ENCODE measurements at places on chromosomes 1 and 21. TPM values are rescaled to one million over a fixed set of nuclear protein-coding genes. Genes with fewer than 3 reads are reported as not detected.

The TNFRSF9 gene
- 7.6 TPM for total RNA-seq

- H3K27ac ChIP-seq: peak overlapping the region; percentile 55
- H3K36me3 ChIP-seq: peaks cover 7% of the 10 kb centered on the region
- peak; percentile 43 for DNase-seq
- H3K4me1 ChIP-seq: peaks cover 63% of the 10 kb centered on the region
- no peaks in the 10 kb centered on the region for H3K27me3 ChIP-seq
Observed at GRCh38 chr1:26579681-26580111, 50.1 kb downstream of the RPS6KA1 start.

The ERG gene
- total RNA-seq: not detected

The AJAP1 gene
- total RNA-seq: not detected

The SNIP1 gene
- total RNA-seq: 20.6 TPM

DNA sequence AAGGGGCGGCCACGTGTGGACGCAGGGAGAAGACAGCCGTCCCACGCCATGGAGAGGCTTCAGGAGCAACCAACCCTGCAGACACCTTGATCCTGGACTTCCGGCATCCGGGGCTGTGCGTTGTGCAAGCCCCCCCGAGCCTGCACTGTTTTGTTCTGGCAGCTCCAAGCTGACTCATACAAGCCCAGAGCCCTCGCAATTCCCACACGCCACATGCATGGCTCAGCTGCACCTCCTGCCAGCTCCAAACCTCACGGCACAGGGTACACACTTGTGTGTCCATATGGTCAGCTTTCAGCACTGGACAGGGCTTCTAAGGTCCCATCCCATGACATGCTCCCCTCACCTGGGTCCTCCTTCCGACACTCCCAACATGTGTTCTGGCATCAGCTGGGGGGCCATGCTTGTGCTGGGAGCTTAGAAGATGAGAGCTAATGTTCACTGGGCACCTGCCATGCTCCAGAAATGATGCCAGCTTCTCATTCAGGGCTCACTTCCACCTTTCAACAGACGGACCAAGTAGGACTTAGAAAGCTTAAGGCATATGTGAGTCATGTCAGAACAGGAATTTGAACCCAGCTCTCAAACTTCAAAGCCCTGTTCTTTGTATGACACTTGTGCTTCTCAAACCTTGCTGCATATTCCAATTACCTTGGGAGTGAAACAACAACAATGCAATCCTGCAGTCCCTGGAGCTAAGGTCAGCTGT is 137.3 kb downstream of the PGBD5 start:
- no peaks in the 10 kb centered on the region for H3K36me3 ChIP-seq
- no peak overlapping the region for H3K4me3 ChIP-seq
- DNase-seq: no peak
- H3K4me1 ChIP-seq: no peaks in the 10 kb centered on the region

DNA sequence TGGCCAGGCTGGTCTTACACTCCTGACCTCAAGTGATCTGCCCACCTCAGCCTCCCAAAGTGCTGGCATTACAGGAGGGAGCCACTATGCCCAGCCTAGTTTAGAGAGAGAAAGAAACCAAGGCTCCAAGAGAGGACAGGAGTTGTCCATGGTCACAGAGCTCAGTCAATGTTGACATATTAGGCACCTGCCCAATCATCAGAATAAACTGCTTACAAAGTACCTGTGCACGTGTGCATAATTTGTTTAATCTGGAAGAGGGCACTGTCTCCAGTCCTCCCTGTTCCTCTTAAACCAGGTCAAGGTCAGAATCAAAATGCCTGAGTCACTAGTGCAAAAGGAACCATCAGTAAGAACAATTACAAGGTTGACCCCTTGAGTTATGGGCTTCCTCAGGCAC is 20.3 kb upstream of the MPZL1 start:
- H3K4me3 ChIP-seq: no peak overlapping the region
- H3K27me3 ChIP-seq: no peaks in the 10 kb centered on the region
- H3K4me1 ChIP-seq: peaks cover 13% of the 10 kb centered on the region
- H3K27ac ChIP-seq: no peak overlapping the region
- H3K36me3 ChIP-seq: peaks cover 5% of the 10 kb centered on the region
- no peak for DNase-seq

DNA sequence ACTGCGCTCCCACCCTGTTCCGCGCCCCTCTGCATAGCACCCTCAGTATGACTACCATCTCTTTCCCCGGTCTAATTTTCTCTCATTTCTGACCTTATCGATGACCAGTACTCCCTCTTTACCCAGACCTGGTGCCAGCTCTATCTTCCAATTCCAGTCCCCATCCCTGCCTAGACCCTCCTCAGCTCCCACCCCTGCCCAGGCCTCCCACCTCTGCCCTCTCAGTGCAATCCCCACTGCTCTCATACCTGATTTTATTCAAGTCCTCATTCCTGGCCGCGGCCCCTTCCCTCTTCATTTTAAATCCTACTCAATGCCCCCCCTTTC is 1.3 kb downstream of the USP24 start:
- no peaks in the 10 kb centered on the region for H3K36me3 ChIP-seq
- H3K27me3 ChIP-seq: no peaks in the 10 kb centered on the region
- H3K4me3 ChIP-seq: peak overlapping the region; percentile 89
- H3K27ac ChIP-seq: peak overlapping the region; percentile 87
- no peak for DNase-seq
- H3K4me1 ChIP-seq: peaks cover 18% of the 10 kb centered on the region

DNA sequence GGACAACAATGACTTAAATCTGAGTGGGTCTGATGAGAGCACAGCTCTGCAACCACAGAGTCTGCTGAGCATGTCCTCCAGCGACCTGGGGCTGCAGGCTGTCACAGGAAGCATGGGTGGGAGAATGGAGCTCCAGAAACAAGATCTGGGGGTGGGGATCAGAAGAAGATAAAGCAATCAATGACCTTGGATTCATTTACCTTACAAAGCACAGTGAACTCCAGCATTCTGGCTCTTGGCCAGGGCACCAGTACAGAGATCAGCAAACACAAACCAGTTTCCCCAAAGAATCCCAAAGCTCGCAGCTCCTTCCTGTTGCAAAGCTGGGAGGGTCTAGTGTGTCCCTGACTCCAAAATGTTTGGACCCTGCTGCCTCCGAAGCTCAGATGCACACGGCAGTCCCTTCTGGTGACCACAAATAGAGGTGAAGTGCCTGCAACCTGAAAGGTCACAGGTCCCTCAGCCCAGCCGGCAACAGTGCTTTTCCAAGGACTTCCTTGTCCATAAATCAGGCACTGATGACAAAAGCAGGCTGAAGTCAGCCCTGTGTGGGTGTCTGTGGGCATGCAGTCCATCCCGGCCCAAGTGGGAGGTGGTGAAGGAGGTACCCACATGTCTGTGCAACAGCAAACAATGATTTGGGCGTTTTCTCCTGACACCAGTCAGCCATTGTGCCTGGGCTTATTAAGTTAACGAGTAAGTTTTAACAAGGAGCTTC is 76.1 kb downstream of the SH3BGR start:
- no peak overlapping the region for H3K27ac ChIP-seq
- no peaks in the 10 kb centered on the region for H3K36me3 ChIP-seq
- no peak overlapping the region for H3K4me3 ChIP-seq
- H3K27me3 ChIP-seq: no peaks in the 10 kb centered on the region
- H3K4me1 ChIP-seq: no peaks in the 10 kb centered on the region

The VWA5B1 gene
- not detected for total RNA-seq

DNA sequence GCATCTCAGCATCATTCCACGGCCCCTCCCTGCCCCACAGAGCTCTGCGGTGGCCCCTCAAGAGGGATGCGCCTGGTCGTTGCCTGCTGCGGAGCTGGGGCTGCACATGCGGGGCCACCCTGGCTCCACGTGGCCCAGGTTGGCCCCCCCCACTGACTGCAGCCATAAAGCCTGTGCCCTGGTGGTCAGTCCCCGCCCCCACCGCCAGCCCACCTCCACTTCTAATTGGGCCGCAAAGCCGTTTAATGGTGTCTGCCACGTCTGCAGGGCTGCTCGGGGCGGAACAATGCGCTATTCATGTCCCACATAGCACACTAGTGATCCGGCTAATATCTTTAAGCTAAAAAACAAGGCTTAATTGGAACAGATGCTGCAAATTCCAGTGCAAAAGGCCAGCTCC is 33.5 kb upstream of the ACTRT2 start:
- H3K27me3 ChIP-seq: no peaks in the 10 kb centered on the region
- no peak overlapping the region for H3K4me3 ChIP-seq
- DNase-seq: no peak
- H3K36me3 ChIP-seq: no peaks in the 10 kb centered on the region
- no peaks in the 10 kb centered on the region for H3K4me1 ChIP-seq

DNA sequence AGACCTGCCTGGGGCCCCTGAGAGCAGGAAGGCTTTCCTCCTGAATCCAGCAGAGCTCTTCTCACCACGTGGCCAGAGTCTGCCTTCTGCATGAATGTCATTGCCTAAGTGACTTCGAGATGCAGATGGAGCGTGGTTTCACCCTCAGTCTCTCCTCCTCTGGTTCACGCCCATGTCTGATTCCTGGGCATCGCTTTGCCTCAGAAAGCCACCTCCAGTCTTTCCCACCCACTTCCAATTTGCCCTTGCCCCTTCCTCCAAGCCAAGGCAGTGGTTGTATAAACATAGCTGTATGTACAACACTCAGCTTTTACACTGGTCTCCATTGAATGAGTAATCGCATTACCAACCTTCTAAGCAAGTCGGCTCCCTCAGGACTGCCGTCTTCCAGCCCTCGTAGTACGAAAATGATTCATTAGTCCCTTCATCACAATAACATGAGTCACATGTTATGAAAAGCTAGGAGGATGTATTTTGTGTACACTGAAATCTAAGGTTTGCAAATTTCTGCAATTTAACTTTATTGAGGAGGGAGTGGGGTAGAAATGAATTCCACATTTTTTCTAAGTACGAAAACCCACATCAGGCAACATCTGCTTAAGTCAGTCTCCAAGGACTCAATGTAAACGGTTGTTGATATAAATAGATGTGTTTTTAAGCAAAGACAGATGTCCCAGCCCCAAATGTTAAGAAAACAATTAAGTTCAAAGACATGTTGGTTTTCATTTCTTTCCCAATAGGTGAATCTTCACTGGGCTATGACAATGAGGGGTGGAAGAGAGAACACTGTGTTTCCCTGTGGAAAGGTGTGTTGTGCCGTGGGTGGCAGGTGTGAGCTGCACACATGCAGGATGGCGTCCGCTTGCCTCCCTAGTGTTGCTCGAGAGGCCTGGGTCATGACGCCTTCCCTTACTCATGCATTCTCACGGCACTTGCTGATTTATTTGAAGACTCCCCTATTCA is 32.3 kb upstream of the ETS2 start:
- no peaks in the 10 kb centered on the region for H3K27me3 ChIP-seq
- no peak for DNase-seq
- no peak overlapping the region for H3K4me3 ChIP-seq
- no peak overlapping the region for H3K27ac ChIP-seq
- no peaks in the 10 kb centered on the region for H3K36me3 ChIP-seq
- H3K4me1 ChIP-seq: peaks cover 15% of the 10 kb centered on the region

GRCh38 chr1:56911098-56911938 is 54.5 kb downstream of the C8B start:
- no peak overlapping the region for H3K27ac ChIP-seq
- no peaks in the 10 kb centered on the region for H3K36me3 ChIP-seq
- no peaks in the 10 kb centered on the region for H3K4me1 ChIP-seq
- no peak for DNase-seq
- H3K4me3 ChIP-seq: no peak overlapping the region

Measured in GM12878 (cell line).